ENCODE measurements at places on chromosomes 11 and 22. TPM values are rescaled to one million over a fixed set of nuclear protein-coding genes. Genes with fewer than 3 reads are reported as not detected.

DNA sequence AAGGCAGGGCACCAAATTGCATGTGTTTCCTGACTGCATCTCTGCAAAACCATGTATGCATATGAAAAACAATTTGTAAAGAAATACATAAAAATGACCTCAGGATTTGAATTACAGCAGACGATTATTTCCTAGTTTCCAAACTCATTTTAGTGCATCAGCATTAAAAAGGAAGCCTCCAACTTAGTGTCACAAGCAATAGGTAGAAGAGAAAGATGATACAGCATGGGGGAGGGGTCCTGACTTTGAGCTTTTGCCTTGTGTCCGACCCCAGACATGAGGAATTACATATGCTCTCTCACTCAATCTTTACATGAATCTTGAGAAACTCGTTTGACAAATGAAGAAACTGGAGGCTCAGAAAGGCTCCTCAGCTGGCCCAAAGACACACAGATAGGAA, 294.6 kb upstream of the NARS2 start:
- no peak for DNase-seq

GRCh38 chr11:80529726-80530125, 1088.9 kb upstream of the TENM4 start:
- no peak for DNase-seq

DNA sequence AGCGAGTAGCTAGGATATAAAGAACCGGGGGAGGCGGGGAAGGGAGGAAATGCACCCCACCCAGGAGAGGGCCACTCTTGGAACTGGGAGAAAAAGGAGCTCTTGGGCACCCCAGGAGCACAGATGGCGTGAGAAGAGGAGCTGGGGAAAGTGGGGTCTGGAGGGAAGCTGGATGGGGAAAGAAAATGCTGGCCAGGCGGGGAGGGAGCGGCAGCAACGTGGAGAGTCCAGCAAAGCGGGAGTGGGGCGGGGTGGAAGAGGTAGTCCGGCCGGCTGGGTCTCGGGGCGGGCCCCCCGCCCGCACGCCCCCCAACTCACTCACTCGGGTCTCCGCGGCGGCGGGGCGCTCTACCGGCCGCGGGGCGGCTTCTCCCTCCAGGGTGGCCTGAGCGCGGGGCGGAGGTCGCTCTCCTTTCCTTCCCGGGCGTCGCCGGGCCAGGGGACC, 522 bp downstream of the TOB2 start:
- DNase-seq, result no peak

DNA sequence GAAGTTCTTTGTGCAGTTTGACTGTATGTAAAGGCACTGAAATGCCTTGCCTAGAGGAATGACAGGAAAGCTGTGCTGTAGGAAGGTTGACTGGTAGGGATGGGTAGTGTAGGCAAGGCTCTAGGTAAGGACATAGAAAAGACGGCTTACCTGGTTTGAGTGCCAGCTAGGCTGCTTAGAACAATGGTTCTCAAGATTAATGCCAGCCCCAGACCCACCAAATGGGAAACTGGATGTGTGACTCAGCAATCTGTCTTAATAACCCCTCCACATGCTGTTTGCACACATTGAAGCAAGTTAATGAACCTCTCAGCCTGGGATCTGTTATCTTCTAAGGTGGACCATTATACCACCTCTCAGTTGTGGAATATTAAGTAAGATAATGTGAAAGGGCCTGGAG, 3.7 kb downstream of the RPS3 start:
- DNase-seq, result no peak

The OR52E1 gene
- total RNA-seq, result not detected
